ENCODE measurements at places on chromosomes 6 and 20. TPM values are rescaled to one million over a fixed set of nuclear protein-coding genes. Genes with fewer than 3 reads are reported as not detected.

GFRA4 gene
- polyA plus RNA-seq = not detected

SNHG17 gene
- polyA plus RNA-seq = 14.4 TPM

ERGIC3 gene
- 484 TPM for polyA plus RNA-seq

TSPO2 gene
- polyA plus RNA-seq = not detected

SLC22A7 gene
- polyA plus RNA-seq = not detected

ELOVL4 gene
- 3.3 TPM for polyA plus RNA-seq

WFDC12 gene
- polyA plus RNA-seq = not detected

SLC32A1 gene
- polyA plus RNA-seq = not detected

GABBR1 gene
- 14.6 TPM for polyA plus RNA-seq

C6orf52 gene
- 0.74 TPM for polyA plus RNA-seq

LGSN gene
- not detected for polyA plus RNA-seq

NKX2-2 gene
- not detected for polyA plus RNA-seq

GPR6 gene
- not detected for polyA plus RNA-seq

TMC2 gene
- not detected for polyA plus RNA-seq

ADGRB3 gene
- polyA plus RNA-seq = not detected

CD24 gene
- 0.89 TPM for polyA plus RNA-seq

GNL1 gene
- 41.7 TPM for polyA plus RNA-seq

OOEP gene
- not detected for polyA plus RNA-seq

SPATA25 gene
- 0.50 TPM for polyA plus RNA-seq

NHLRC1 gene
- polyA plus RNA-seq = 1.4 TPM

EYA4 gene
- 30.9 TPM for polyA plus RNA-seq

DNA sequence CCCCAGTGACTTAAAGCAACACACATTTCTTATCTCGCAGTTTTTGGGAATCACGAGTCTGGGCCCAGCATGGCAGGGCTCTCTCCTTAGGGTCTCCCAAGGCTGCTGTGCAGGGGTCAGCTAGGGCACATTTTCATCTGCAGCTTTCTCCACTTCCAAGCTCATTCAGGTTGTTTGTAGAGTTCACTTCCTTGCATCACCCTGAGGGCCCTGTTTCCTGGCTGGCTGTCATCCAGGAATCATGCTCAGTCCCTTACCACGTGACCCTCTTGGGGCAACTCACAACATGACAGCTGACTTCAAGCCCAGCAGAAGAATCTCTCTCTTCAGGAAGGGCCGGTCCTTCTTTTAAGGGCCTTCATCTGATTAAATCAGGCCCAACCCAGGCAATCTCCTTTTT, 21.3 kb downstream of the SNAP25 start:
- no peak for DNase-seq

DNA sequence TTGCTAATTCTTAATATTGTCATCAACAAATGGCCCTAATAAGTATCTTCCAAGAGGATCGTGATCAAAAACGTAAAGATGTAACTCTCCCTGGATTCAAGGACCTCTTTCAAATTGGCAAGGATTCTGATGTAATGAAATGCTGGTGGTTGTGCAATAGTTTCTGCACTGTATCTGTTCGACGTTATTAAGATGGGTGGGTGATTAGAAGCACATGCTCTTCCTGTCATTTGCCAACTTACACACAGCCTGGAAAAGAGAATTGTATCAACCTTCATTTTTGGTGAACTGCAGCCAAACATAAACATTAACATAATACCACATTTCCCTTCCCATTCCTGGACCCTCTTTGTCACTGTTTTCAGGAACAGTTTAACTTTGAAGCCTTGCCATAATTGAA, 9.8 kb downstream of the FOXQ1 start:
- no peak for DNase-seq

DNA sequence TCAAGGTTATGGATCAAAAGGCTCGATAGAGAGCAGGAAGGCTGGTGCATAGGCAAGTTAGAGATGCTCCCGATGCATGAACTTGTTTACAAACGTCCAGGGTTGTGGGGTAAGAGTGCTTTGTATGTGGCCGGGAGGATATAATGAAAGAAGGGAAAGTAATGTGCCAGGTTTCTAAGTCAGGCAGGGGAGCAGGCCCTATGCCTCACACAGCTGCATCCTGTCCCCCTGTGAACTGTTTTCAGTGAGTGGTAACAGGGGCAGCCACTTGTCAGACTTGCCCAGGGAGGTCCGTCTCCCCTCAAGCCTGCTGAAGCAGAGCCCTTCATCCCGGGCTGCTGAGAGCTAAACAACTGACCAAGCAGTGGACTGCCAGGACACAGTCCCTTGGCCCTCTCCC, 19.4 kb downstream of the KCNK5 start:
- DNase-seq = no peak

GRCh38 chr6:143842461-143842901, 657 bp upstream of the LTV1 start:
- DNase-seq = no peak

- DNase-seq = no peak
Measured at GRCh38 chr20:15977026-15977425, 596.2 kb downstream of the KIF16B start.

- no peak for DNase-seq
Measured at GRCh38 chr6:79241228-79241627, 6.7 kb upstream of the HMGN3 start.

GRCh38 chr20:49186535-49187329, 1.4 kb downstream of the STAU1 start:
- DNase-seq = no peak

DNA sequence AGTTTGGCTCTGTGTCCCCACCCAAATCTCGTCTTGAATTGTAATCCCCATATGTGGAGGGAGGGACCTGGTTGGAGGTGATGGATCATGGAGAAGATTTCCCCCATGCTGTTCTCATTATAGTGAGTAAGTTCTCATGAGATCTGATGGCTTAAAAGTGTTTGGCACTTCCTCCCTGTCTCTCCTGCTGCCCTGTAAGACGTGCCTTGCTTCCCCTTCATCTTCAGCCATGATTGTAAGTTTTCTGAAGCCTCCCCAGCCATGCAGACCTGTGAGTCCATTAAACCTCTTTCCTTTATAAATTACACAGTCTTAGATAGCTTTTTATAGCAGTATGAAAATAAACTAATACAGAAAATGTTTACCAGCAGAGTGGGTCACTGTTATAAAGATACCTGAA, 577.6 kb downstream of the UTRN start:
- no peak for DNase-seq

GRCh38 chr20:8213831-8214587, 81.9 kb downstream of the PLCB1 start:
- no peak for DNase-seq

DNA sequence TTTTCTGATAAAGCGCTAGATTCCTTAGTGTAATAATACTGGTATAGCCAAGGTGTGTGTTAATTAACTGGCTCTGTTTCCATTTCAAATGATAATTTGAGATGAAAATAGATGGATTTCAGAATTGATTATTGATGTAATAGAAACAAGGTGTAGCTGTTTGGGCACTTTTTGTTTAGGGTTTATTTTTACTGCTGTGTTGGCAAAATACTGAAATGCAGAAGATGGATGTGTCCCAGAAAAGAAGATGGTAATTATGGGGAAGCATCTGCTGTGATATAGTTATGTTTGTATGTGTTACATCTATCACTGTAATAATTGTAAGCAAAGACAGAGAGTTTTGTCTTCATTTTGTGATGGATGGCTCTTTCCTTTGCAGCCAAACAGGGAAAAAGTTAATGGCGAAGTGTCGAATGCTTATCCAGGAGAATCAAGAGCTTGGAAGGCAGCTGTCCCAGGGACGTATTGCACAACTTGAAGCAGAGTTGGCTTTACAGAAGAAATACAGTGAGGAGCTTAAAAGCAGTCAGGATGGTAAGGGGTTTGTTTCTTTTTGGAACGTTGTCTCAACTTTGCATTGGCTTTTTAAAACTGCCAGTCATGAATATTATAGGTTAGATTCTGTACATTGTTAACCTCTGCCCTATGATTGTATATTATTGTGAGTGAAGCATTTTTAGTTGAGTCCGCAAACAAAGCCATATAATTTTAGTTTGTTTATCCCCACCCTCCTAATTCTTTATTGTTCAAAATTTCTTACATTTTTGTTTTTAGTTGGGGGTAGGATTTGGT, 8.6 kb upstream of the ACAT2 start:
- no peak for DNase-seq

GRCh38 chr20:61499859-61500554, 247.9 kb downstream of the CDH4 start:
- DNase-seq = no peak

- no peak for DNase-seq
Measured at GRCh38 chr20:58709703-58710039, 17.1 kb downstream of the NPEPL1 start.

- DNase-seq = no peak
Measured at GRCh38 chr20:41316051-41316450, 1.5 kb downstream of the ZHX3 start.

- DNase-seq = no peak
Measured at GRCh38 chr6:146295695-146296094, 247.9 kb upstream of the RAB32 start.

DNA sequence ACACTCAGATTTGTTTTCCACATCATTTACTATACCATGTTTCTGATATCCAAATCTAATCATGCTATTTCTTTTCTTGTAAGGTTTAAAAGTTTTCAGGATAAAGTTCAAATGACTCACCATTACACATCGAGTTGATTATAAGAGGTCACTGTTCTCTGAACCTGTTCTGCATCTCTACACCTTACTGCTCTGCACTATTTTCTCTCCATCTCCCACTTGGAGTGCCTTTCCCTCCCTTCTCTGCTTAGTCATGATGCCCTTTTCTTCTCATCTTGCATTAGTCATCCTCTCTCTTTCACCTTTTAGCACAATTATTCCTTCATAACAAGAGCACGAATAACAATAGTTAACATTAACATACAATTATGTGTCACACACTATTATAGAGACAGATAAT, 37.5 kb upstream of the FUT9 start:
- DNase-seq = no peak

GRCh38 chr6:105882828-105883227, 203.3 kb upstream of the PRDM1 start:
- DNase-seq = no peak

DNA sequence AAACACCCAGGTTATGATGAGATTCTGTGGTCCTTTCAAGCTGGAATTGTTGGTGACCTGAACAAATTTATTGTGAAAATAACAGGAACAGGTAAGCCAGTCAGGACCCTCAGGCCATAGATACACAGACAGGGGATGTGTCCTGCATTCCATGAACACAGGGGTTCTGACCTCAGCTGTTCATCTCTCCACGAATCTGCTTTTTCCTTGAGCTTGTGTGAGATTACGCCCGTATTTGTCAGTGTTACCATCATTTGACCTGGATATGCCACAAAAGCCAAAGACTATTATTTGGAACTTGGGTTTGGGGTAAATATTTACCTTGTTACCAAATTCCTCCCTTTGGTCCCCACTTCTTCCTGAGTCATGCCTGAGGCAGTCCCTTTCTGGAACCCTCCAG, 288.9 kb downstream of the PREX1 start:
- no peak for DNase-seq

DNA sequence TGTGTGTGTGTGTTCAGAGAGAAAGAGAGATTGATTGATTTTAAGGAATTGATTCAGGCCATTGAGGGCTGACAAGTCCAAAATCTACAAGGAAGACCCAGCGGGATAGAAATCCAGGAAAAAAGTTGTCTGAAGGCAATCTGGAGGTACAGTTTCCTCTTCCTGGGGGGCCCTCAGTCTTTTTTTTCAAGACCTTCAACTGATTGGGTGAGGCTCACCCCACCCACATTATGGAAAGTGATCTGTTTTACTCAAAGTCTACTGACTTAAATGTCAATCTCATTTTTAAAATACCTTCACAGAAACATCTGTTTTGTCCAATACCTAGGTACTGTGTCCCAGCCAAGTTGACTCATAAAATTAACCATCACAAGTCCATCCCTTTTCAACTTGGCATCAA, 243.0 kb upstream of the PLN start:
- DNase-seq = no peak

- no peak for DNase-seq
Measured at GRCh38 chr6:79797163-79797764, 150.1 kb downstream of the ELOVL4 start.

- DNase-seq = no peak
Measured at GRCh38 chr6:87897013-87897412, 150.6 kb upstream of the SPACA1 start.

GRCh38 chr6:34235307-34236130, 1.2 kb upstream of the HMGA1 start:
- DNase-seq = no peak

DNA sequence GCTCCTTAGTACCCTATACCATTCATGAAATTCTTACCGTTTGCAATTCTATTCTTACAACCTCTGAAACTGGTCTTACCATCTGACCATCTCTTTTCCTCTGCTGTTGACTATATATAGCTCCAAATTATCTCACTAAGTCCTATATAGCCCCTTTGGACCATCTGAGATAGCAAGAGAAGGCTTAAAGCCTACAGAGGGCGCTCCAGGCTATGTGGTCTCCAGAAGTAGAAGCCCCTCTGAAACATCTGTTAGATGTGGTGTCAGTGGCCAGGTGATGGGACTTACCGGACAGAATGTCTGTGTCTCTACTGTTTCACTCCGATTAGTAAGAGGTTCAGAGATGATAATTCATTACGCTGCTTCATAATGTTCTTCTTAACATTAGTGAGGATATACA, 140.7 kb upstream of the BMP2 start:
- no peak for DNase-seq

DNA sequence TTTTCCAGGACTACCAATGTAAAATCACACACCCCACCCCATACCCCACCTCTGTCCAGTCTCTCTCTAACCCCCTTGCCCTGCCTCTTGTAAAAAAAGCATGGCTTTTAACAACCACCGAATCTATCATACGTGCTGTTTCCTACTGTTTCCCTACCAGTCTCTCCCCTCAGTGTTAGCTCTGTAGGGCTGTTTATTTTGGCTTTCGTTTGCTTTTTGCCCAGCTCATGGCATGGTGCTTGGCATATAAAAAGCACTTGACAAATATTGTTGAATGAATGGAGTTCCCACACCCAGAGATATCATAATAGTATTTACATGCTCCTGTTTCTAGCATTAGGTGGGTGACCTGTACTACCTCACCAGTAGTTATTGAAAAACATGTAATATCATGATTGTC, 148.2 kb downstream of the OPRM1 start:
- no peak for DNase-seq

DNA sequence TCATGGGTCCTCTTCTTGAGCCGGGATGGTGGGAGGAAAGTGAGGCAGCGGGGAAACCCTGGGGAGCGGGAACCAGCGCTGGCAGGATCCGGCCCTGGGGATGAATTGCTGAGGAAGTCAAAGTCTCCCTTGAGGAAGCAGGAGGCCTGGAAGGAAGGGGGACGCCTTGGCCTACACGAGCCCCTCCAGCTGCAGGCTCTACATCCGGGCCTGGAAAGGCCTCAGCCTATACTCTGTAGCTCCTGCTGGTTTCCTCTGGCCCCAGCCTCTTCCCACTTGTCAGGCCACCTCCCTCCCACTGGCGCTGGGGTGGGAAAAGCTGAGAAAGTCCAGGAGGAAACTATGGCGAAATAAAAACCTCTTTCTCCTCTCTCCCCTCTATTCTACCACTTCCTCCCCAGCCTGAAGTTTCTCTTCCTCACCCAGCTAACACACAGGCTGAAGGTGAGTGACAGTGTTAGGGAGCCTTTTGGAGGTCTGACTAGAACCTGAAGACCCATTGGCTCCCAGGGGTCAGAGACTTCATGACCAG, 14.9 kb downstream of the TREML2 start:
- no peak for DNase-seq

GRCh38 chr6:32177183-32177787, 920 bp upstream of the RNF5 start:
- no peak for DNase-seq

GRCh38 chr6:111605100-111605751, 452 bp downstream of the TRAF3IP2 start:
- DNase-seq = no peak

- no peak for DNase-seq
Measured at GRCh38 chr6:9140172-9140571, 704.8 kb upstream of the SLC35B3 start.

GRCh38 chr6:101706576-101706975, 313.1 kb downstream of the GRIK2 start:
- no peak for DNase-seq
